Cortex of kidney (tissue), 1 donor: ENCODE measurements at places on chromosomes 6 and 20.

DNA sequence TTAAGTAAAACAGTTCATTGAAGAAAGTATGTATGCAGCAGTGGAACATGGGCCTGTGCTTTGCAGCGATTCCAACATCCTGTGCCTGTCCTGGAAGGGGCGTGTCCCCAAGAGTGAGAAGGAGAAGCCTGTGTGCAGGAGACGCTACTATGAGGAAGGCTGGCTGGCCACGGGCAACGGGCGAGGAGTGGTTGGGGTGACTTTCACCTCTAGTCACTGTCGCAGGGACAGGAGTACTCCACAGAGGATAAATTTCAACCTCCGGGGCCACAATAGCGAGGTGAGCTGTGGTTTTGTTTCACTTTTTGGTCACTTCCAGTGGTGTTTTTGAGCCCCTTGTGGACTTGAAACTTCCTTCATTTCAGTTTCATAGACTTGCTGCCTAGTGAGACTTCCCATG is 1.7 kb downstream of the TULP4 start:
- no peak for DNase-seq

DNA sequence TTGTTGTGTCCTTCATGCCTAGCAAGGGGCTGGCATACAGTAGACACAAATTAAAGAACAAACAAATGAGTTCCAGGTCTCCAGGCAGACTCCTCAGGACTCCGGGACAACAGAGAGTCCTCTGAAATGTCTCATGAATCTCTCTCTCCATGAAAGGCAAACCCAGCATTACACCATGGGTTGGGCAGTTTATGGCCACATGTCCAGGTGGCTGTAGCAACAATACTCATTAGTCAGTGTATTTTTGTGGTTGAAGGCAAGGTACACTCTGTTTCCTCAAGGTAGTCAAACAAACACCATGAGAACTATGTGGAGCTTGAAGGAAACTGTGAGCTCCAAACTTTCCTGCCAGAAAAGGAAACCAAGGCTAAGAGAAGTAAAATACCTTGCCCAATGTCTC is 62.2 kb downstream of the KCNB1 start:
- no peak for DNase-seq

DNA sequence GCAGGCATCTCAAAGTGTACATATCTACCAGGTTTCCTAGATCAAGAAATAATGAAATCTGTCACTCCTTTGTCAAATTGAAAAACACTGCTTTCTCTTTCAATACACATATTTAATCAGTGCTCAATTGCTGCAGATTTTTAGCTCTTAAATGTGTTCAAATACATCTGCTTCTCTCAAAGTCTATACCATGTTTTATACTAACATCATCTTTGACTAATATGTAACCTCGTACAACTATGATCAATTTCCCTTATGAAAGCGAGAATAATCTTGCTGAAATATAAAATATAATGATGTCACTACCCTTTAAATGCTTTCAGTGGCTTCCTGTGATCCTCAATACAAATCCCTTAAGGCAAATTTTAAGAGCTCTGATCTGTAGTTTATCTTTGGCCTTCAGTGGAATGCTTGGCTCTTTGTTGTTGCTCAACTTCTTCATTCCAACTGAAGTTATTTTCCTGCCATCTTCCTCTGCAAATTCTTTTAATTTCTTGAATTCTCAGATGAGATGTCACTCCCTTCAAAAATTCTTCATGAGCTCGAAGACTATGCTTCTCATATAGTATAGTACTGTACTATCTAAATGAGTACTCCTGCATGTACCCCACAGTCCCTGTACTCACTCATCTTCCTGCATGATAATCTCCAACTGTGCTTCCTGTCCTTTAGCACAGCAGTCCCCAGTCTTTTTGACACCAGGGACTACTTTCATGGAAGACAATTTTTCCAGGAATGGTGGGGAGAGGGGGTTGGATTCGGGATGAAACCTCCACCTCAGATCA is 545.1 kb upstream of the GJE1 start:
- no peak for DNase-seq

GRCh38 chr20:433300-433975 is 25.3 kb downstream of the RBCK1 start:
- no peak for DNase-seq

DNA sequence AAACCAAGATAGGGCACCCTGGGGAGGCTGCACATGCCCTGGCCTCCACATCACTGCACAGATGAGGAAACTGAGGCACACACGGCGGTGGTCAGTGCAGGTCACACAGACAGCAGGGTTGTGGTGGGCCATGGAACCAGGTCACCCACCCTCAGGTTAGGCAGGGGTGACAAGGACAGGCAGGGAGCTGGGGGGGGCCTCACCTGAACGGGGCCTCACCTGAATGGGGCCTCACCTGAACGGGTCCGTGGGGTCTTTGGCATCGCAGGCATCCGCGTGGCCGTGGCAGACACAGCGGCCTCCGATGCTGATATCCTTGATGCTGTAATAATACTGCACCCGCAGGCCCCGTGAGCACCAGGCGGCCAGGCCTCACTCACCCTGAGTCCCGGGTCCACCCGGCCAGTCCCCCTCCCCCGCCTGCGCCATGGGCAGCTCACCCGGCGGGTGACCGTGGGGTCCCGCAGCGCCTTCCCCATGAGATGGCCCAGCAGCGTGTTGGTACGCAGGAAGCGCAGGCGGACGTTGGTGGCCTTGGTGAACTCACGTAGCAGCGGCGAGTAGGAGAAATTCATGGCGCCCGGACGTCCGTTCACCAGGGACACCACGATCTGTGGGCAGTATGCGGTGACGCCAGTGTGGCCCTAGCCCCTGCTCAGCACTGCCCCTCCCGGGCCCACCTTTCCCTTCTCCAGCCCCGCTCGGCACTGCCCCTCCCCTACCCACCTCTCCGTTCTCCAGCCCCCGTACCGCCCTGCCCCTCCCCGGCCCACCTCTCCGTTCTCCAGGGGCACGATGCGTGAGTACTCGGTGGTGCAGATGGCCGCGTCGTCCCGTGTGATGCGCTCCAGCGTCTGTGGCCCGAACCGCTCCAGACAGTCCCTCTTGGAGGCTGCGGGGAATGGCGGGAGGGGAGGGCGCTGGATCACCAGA is 15.4 kb downstream of the LAMA5 start:
- DNase-seq, result no peak

- no peak for DNase-seq
Measured at GRCh38 chr20:11231742-11232648, 558.2 kb upstream of the JAG1 start.

DNA sequence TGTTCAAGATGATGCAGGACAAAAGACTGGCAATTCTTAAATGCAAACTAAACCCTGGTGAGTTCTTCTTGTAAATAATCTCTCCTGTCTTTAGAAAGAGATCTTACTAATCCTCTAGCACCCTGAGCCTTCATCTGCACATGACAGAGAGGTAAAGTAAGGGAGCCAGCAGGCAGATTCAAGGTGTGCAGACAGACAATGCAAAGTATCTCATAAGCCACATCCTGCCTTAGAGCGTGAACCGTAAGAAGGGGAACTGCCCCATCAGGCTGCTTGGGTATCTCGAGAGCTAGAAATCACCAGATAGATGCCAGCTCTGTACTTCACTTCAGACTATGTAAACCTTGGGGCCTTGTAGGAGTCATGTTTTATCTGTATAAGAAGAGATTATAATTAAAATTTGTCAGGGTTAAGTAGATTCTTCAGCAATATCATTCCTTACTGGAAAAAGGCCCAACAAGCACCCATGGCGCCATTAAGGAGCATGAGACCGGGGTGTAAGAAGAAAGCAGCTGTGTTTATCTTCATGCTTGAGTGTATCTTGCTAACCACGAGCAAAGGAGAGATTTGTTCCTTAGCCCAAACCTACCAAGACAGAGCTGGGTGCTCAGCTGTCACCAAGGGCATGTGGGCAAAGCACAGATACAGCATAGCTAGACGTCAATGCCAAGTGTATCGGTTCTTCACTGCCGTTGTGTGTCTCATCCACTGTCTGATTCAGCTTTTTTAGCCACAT is 24.4 kb downstream of the CNR1 start:
- no peak for DNase-seq

GRCh38 chr6:42402184-42402583 is 49.5 kb downstream of the TRERF1 start:
- no peak for DNase-seq

- no peak for DNase-seq
Measured at GRCh38 chr6:105859457-105859856, 226.7 kb upstream of the PRDM1 start.

GRCh38 chr20:57682184-57683101 is 27.4 kb downstream of the PMEPA1 start:
- no peak for DNase-seq

- DNase-seq, result no peak
Measured at GRCh38 chr6:56618050-56618449, 24.6 kb downstream of the DST start.

- DNase-seq, result no peak
Measured at GRCh38 chr6:130070792-130071191, 52.4 kb downstream of the L3MBTL3 start.

DNA sequence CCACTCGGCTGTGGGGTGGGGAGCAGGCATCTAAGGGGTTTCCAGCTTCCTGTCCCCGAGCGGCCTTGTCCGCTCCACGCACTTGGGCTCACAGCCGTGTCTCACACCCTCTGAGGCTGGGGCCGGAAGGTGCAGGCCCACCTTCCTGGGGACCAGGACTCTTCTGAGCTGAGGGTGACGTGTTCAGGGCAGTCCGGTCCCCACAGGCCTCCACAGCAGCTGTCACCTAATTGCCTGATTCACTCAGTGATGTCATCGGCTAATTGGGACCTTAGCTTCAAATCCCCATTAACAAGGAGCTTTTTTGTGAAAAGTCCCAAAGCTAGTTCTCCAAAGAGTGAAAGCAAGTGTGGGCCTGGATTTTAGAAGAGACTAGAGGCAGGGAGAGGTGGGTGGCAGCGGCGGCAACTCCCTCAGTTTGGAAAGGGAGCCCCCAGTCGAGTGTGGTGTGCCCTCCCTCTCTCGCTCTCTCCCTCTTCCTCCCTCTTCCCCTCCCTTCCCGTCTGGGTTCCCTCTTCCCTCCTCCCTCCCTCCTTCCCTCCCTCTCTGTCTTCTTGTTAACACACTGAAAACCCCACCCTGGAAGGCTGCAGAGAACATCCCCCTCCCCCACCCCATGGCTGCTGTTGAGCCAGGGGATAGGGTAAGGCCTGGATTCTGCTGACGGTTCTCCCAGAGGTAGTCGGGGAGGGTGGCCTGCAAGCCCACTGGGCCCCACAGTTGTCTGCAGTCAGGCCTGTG is 39.0 kb downstream of the MYT1 start:
- DNase-seq, result no peak

GRCh38 chr6:119037941-119038623 is 40.4 kb downstream of the FAM184A start:
- no peak for DNase-seq

DNA sequence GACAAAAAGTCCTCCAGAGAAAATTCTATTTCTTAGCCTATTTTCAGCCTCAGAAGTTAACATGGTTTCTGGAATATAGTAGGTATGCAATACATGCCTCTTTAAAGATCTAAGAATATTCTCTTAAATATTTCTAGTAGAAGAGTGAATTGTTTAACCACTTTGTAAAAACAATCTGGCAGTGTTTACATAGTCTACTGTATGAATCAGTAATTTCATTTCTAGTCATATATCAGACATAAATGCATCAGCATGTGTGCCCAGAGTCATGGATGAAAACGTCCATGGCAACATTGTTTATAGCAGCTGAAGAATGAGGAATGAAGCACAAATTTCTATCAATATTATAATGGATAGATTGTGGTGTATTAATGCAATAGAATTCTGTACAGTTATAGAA is 124.9 kb downstream of the NKAIN2 start:
- no peak for DNase-seq

GRCh38 chr20:24148372-24148771 is 159.8 kb upstream of the GGTLC1 start:
- DNase-seq, result no peak

DNA sequence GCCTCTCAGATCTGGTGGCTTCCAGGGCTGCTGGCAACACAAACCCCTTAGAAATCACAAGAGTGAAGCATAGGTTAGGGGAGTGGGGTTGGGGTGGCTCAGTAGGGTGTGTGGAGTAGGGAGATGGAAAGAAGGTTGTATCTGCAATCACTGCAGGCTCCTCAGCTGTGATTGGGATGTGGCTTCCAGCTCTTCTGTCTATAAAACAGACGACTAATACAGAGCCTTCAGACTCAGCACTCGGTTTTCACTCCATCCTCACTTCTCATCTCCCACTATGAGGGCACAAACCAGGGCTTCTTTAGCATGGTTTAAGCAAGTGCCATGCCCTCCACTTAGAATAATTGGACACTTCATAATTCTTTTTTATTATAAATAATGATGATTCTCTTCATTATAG is 46.4 kb upstream of the CAP2 start:
- DNase-seq, result no peak

DNA sequence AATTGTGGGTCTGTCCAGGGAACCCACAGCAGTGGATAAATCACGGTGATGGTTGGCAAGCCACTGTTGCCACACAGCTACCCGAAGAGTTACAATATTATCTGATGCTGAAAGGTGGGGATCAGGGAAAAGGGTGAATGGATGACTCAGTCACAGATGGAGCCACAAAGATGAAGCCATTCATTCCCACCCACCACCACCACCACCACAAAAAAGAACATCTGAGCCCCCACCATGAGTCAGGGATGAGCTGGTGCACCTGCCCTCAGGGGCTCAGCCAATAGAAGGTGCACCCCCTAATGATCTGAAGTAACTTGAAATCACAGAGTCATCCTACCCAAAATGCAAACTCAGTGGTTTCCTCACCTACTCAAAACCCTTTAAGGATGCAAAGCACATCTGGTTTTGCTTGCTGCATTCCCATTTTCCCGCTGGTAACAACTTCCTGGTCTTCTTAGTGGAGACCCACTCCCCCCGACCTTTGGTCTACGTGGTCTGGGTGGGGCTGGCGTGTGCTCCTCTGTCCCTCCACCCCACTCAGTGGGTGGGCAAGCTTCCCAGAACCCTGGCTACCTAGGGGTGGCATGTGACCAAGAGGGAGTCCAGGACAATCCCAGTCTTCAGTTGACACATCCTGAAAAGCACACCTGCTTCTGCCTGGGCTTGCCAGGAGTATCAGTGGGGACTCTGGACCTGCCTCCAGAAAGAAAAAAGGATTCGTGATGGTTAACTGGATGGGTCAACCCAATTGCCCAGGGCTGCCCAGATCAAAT is 125.5 kb downstream of the ANKRD60 start:
- DNase-seq, result no peak

DNA sequence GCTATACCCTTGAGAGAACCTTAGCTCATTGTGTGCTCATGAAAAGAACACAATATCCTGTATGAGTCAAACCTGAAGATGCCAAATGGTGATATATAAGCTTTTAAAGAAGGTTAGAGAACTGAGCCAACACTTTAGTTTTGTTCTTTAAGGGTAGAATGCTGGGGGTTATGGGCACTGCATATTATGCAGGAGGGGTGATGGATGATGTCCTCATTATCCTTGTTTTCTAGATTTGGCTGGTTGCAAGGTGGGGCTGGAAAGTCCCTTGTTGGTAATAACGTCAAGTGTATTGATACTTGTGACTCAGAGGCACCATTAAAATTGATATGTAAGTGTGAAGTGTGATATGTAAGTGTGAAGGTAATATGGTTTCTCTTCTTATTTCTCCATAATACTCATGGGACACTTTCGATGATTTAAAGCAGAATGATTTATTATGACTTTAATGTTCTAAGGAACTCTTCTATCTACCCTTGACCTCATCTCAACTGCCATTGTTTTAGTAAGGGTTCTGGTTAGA is 113.7 kb upstream of the DTNBP1 start:
- no peak for DNase-seq

- no peak for DNase-seq
Measured at GRCh38 chr6:15453622-15454021, 207.8 kb downstream of the JARID2 start.

GRCh38 chr6:158752613-158753012 is 66.6 kb downstream of the EZR start:
- no peak for DNase-seq

GRCh38 chr6:169640351-169640852 is 61.4 kb downstream of the WDR27 start:
- DNase-seq, result no peak
